ENCODE measurements at places on chromosomes 5 and 9.

GRCh38 chr9:100350188-100350587, 2.6 kb downstream of the TEX10 start:
- DNase-seq = no peak

GRCh38 chr9:94805051-94805489, 78.6 kb downstream of the AOPEP start:
- no peak for DNase-seq

GRCh38 chr5:86971034-86971571, 296.6 kb upstream of the RASA1 start:
- DNase-seq = peak; percentile 17

- peak; percentile 22 for DNase-seq
Observed at GRCh38 chr5:156473269-156473908, 146.4 kb downstream of the SGCD start.

- no peak for DNase-seq
Observed at GRCh38 chr5:94263068-94263467, 355.3 kb downstream of the KIAA0825 start.

DNA sequence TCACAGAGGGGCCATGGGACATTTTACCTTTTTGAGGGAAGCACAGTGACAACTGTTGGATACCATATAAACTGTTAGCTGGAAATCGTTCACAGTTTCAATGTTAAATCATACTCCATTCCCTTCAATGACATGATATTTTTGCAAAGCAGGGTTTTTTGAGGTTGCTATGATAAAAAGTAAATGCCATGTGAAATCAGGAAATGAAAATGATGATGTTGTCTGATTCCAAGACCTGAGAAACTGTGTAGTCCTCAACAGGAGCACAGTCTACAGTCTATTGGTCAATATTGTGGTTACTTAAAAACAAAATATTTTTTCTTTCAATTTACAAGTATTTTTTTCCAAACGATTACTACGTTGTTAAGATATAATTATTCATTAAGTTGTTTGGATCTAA, 24.0 kb upstream of the ADAM19 start:
- DNase-seq = no peak

GRCh38 chr9:83339435-83339834, 198.8 kb downstream of the FRMD3 start:
- DNase-seq = peak; percentile 31

DNA sequence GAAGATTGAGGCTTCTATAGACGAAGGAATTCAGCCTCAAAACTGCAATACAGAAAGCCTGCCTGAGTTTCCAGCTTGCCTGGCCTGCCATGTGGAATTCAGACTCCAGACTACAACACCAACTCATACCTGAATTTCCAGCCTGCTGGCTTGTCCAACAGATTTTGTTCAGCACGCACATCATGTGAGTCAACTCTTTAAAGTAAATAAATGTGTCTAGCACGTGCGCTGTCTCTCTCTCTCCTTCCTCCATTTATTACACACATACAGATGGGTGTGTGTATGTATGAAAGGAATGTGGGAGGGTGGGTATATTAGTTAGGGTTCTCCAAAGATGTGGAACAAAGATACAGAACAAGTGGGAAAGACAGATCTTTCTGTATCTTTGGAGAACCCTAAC, 82.4 kb upstream of the TAS2R1 start:
- peak; percentile 67 for DNase-seq

- DNase-seq = no peak
Observed at GRCh38 chr9:90847971-90848370, 46.4 kb downstream of the SYK start.

DNA sequence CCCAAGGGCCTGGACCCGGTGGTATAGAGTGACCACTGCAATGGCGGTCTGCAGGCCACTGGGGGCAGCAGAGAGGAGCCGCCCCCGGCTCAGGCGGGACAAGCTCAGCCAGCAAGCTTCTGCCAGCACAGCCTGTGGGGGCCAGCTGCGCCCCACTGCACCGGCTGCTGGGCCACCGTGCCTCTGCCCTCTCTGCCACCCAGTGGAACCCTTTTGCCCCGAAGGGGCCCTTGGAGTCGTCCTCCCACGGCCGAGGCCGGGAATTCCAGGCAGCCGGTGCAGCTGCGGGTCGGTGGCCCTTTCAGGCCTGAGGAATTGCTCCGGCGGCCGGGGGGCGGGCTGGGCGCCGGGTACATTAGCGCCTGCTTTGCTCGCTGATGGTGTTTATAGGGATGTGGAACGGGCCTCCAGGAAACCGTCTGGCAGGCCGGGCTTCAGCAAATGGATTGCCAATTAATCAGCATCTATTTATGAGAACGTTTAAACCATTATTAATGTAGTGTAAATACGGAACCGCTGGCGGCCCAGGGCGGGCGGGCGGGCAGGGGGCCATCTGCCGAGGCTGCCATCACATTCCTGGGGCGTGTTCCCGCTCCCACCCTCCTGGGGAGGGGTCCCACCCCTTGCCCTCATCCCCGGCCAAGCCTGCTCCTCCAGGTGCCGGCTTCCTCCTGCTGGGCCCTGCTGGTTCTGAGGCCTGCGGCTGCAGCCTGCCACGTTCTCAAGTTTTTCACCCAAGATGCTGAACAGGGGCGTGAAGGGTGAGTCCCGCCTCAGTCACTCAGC, 127.4 kb downstream of the BARX1 start:
- DNase-seq = peak; percentile 77

DNA sequence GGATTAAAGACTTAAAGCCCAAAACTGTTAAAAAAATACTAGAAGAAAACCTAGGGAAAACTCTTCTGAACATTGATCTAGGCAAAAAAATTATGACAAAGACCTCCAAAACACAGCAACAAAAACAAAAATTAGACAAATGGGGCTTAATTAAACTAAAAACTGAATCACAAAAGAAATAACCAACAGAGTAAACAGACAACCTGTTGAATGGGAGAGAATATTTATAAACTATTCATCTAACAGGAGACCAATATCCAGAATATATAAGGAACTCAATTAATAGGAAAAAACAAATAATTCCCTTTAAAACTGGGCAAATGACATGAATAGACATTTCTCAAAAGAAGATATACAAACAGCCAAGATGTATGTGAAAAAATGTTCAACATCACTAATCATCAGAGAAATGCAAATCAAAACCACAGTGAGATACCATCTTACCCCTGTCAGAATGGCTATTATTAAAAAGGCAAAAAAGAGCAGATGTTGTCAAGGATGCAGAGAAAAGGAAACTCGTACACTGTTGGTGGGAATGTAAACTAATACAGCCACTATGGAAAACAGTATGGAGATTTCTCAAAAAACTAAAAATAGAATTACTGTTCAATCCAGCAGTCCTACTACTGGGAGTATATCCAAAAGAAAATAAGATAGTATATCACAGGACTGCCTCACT, 50.2 kb upstream of the TLX3 start:
- no peak for DNase-seq

GRCh38 chr5:150989695-150990094, 30.7 kb upstream of the GPX3 start:
- DNase-seq = no peak

DNA sequence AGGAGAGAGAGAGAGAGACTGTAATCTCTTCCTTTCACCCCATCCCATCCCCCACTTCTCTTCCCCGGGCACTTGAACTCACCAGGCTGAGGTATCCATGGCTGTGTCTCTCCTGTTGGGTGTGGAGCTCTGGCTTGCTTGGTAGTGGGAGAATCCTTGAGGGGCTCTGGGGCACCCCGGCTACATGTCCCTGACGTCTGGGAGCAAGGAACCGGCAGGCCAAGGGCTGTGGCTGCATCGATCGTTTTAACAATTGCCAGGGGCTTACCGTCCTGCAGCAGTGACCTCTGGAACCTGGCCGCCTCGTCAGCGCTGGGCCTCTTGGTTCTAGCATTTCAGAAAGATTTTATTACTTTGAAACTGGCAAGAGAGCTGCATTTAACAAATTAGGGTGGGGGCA, 30.0 kb downstream of the FGF18 start:
- no peak for DNase-seq

- DNase-seq = no peak
Observed at GRCh38 chr5:86797677-86798076, 179.9 kb downstream of the COX7C start.

GRCh38 chr9:71076096-71076495, 45.3 kb downstream of the TRPM3 start:
- DNase-seq = no peak

- DNase-seq = no peak
Observed at GRCh38 chr9:69513141-69513820, 158.9 kb downstream of the APBA1 start.

GRCh38 chr5:89372176-89372575, 489.2 kb upstream of the MEF2C start:
- DNase-seq = no peak

DNA sequence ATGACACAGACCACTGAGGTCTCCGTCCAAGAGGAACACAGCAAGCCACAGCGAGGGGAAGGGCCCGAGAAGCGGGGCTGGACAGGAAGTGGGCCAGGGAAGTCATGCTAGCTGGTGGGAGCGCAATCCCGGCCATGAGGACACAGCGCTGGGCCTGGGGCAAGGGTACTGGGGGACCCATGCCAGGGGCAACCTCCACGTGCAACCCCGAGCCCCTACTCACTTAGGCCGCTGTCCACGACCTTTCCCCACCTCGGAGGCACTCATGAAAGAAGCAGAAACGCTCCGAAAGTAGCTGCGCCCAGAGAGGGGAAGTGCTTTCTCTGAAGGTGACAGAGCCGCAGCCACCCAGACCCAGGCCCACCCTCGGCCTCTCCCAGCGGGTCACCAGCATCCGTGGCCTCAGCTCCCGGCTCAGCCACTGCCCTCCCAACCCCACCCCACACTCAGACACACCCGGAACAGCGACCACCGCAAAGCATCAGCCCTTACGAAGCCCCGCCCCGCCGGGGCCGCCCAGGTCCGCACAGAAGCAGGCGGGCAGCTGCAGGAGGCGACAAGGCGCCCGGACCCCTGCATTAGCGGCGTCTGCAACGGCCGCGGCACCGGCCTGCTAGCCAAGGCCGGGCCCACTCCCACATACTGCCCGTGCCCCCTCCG, 782 bp downstream of the BICD2 start:
- peak; percentile 40 for DNase-seq

- DNase-seq = no peak
Observed at GRCh38 chr5:151562019-151562707, 29.0 kb downstream of the FAT2 start.

GRCh38 chr9:69237702-69238295, 63.7 kb downstream of the TJP2 start:
- no peak for DNase-seq

DNA sequence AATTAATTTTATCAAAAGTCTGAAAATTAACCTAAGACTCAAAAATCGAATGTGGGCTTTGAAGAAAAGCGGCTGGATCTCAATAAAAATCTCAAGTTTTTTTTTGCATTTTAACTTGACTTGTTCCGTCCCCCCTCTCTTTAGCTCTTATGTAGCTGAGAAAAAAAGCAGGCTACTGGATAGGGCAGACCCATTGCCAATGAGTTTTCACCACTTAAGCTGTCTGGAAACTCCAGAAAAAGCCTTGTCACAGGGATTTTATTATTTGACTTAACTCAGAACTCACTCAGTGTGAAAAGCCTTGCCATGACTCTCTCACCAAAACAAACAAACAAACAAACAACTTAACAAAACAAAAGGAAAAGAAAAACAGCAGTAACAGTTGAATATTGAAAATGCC, 247.4 kb downstream of the CDH9 start:
- no peak for DNase-seq

GRCh38 chr9:93154293-93154903, 20.3 kb upstream of the NINJ1 start:
- DNase-seq = peak; percentile 48

GRCh38 chr5:87190687-87191086, 77.0 kb upstream of the RASA1 start:
- DNase-seq = no peak

GRCh38 chr9:35665471-35665818, 450 bp upstream of the ARHGEF39 start:
- DNase-seq = no peak

- no peak for DNase-seq
Observed at GRCh38 chr5:9376363-9377117, 169.3 kb downstream of the SEMA5A start.

DNA sequence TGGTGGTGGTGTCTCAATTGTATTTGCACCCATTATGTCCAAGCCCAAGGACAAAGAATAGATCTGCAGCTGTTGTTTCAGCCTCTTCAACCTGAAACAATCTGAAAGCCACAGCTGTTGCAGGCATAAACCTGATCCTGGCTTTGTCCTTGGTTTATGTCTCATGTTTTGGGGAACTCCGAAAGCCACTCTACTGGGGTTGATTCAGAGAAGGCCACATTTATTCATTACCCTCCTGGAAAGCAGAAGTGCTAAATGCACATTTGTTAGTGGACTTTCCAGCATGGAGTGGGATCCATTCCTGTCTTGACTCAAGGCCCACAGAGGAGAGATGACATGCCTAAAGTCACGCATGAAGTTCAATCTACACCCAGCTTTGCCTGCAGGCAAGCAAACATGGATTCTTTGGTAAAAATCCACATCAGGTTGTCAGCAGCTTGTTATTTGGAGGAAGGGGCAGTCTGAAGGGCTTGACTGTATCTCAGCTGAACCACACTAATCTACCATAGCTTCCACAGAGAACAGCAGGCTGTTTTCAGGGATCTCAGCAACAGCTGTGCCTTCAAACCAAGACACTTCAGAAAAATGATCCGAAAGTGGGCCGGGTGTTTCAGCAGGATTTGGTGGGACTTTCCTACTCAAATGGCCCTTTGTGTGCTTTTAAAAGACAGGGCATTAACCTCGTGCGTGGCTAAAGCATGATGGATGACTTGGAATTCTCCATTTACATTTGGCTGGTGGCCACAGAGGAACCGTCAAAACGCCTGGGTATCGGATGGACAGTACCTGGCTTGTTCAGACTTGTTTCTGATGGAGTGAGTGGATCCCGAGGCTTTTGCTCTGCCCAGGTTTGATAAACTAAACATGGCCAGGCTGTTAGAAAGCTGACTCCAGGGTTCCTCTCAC, 36.2 kb upstream of the ADAM19 start:
- no peak for DNase-seq

DNA sequence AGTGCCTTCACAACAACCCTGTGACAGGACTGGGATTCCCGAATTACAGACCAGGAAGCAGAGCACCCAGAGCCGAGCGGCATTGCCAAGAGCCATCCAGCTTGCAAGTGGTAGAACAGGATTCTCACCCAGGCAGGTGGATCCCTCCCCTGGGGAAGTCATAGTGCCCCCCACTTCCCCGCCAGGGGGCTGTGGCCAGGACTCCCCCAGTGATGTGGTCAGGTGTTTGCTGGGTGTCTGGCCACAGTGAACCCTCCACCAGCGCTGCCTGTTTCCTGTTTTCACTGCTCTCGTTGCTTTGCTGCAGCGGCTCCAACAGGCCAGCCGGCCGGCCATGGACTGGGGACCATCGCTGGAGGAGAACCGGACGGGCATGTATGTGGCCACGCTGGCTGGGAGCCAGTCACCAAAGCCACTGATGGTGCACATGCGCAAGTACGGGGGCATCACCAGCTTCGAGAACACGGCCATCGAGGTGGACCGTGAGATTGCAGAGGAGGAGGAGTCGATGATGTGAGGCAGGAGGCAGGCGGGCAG, 19.3 kb downstream of the SLC6A7 start:
- peak; percentile 38 for DNase-seq

DNA sequence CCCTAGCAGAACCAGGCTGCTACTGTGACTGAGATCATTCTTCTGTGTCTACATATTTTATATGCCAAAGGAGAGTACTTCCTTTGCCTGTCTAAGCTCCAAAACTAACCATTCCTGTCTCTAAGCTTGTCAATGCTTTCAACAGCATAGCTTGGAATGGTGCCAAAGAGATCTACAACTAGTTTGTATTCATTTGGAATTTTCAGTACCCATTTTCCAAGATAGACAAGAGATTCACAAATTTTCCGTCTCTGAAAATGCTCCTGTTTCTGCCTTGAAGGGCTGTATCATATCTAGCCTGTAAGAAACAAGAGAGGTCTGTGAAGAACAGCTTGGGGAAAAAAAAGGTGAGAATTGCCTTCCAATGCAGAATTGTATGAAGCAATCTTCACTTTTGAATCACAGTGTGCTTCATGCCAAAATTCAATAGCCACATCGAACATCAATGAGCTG, 334.4 kb upstream of the ACTBL2 start:
- no peak for DNase-seq

Data from AG08395 (cell line).